Kidney tubule cell (primary cell): ENCODE measurements at places on chromosomes 2 and 18.

- DNase-seq, result no peak
Observed at GRCh38 chr2:5976531-5977065, 284.4 kb downstream of the SOX11 start.

- no peak for DNase-seq
Observed at GRCh38 chr18:79735071-79735980, 55.7 kb downstream of the CTDP1 start.

GRCh38 chr2:234773764-234774409 is 177.9 kb upstream of the SH3BP4 start:
- no peak for DNase-seq

GRCh38 chr18:59707306-59707705 is 10.1 kb upstream of the CCBE1 start:
- DNase-seq, result no peak

DNA sequence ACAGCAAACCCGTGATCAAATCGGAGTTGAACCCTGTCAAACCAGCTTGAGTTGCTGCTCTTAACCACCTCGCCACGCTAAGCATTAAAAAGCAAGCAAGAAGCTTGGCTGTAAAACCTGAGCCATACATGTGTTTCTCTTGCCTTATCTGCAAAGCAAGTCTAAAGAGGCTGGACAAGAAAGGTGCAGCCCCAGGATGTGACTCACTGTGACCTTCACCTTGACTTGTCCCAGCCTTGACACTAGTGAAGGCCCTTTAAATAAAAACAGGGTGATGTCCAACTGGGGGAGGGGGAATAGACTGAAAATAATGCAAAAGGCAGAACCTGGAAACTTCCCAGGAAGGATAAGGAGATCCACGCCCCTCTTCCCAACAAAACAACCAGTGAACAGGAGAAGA is 127.6 kb upstream of the NPAS2 start:
- DNase-seq, result no peak

DNA sequence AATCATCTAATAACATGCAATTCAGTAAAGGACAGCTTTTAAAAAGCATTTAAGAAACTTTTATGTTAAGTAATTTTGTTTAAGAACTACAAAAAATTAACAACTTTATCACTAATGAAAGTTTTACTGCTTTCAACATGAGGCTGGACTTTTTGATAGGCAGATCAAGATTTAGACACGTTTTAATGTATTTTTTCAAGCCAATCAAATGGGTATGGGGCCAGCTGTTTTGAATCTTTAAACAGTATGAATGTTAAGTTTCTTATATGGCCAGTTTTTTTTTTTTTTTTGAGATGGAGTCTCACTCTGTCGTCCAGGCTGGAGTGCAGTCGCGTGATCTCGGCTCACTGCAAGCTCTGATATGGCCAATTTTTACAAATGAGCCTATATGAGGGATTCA is 73.1 kb downstream of the ST6GAL2 start:
- no peak for DNase-seq

DNA sequence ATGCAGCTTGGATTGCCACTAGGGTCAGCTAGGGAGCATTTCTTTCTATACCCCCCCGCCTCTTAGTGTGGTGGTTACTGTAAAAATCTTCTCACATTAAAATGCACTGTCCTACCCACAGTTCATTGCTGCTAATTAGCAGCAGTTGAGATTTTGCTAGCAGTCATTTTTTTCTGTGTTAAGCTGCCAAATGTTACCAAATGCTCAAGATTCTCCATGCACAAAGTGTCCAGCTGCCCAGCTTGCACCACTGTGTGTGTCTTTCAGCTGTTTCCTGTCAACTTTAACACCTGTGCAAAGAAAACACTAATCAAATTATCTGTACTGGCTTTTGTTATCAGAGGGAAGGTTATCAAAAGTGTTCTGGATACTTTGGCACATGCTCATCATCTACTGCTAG is 679.3 kb downstream of the NR4A2 start:
- DNase-seq, result no peak

- DNase-seq, result no peak
Observed at GRCh38 chr18:23998018-23998417, 16.5 kb upstream of the TTC39C start.

GRCh38 chr2:65227020-65227455 is 593 bp upstream of the ACTR2 start:
- DNase-seq, result peak; percentile 36

DNA sequence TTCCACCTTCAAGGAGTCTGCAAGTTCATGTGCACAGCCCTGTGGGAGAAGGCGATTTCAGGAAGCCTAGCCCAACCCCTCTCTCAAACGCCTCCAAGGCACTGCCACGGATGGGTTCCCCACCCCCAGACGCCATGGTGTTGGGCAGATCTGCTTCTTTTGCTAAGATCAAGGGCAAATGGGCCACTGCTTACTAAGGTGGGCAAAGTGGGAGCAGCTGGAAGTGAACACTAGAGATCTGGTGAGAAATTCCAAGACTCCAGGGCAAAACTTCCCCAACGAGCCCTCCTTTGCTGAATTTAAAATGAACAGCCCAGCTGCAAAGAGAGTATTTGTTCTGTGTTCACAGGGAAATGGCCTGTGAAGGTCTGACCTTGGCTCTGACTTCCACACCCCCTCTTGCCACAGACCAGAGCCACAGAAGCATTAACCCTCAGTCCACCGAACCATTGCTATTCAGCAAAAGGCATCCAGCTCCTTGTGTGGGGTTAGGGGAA is 45.1 kb upstream of the ZBTB7C start:
- DNase-seq, result peak; percentile 22

- no peak for DNase-seq
Observed at GRCh38 chr2:47075361-47076125, 79.6 kb downstream of the STPG4 start.

GRCh38 chr2:37636381-37637066 is 34.9 kb downstream of the CDC42EP3 start:
- no peak for DNase-seq

- DNase-seq, result no peak
Observed at GRCh38 chr2:140747090-140747489, 1383.7 kb downstream of the LRP1B start.

GRCh38 chr18:12428923-12429322 is 21.2 kb downstream of the PRELID3A start:
- no peak for DNase-seq

- DNase-seq, result peak; percentile 37
Observed at GRCh38 chr2:56021579-56021978, 98.0 kb upstream of the EFEMP1 start.

GRCh38 chr2:15737314-15738224 is 145.9 kb downstream of the DDX1 start:
- DNase-seq, result no peak

DNA sequence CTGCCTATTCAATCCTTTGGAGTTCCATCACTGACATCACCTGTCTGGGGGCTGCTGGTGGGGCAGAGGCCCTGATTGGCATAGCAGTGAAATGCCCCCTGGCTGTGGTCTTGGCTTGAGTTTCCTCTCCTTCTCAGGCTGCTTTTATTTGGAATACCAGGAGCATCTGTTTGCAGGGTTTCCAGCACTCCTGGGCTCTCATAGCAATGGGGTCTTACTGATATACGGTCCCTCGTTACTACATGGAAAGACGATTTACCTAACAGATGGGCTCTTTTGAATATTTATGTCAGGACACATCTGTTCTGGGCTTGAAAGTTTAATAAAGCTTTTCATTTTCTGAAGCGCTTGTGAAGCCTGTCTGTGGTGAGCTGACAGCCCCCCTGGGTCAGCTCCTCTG is 230.3 kb downstream of the SLC4A3 start:
- no peak for DNase-seq
